Mesenchymal stem cell (in vitro differentiated cells and primary cell): ENCODE measurements at places on chromosomes 2 and 18.

- no peak for DNase-seq
- H3K4me1 ChIP-seq = peaks cover 2% of the 10 kb centered on the region
- no peak overlapping the region for H3K4me3 ChIP-seq
- H3K27ac ChIP-seq = peak overlapping the region; percentile 23
These were observed 80.4 kb downstream of the MTA3 start for GRCh38 chr2:42648796-42649195.

DNA sequence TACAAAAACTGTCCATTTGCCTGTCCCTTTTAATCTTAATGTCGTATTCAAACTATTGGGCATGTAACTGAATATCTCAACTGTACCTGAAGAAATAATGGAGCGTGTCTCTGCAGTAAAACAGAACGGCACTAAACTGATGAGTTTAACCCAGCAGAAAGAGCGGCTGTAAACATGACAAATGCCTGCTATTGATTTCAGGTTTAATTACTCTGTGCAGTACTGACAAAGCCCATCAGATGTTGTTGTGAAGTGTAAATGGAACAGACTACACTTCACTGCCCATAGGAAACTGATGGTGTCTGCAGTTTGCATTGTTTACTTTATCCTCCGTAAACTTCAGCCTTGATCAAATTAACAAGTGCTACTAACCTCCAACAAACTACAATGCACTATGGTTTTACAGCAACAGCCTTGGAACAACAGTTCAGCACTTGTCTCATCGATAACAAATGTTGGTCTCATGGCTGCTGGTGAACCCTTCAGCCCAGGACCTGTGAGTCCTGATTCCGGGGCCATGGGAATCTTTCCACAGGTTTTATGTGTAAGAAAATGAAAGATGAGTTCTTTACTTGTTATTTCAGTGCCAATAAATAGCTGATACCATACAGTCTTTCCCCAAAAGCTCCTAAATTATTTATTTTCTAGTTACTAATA, 316.5 kb downstream of the CCDC178 start:
- peak; percentile 8 for DNase-seq
- no peaks in the 10 kb centered on the region for H3K36me3 ChIP-seq
- H3K27me3 ChIP-seq = no peaks in the 10 kb centered on the region
- H3K4me1 ChIP-seq = no peaks in the 10 kb centered on the region

DNA sequence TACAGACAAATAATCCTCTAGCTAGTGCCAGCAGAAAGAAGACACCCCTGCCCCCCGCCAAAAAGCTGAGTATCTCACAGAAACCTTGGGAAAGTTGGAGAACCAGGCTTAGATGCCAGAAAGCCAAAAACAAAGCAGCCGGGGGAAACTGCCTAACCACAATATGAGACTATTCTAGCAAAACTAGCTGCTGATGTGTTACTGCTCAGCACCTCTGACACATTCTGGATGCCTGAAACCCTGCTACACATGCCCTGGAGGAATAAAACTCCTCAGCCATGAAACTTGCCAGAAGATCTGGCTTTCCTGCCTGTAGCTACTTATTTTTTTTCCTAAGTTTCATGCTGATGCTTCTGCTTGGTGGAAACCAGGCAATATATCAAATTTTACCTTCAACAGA, 122.7 kb upstream of the GCFC2 start:
- no peaks in the 10 kb centered on the region for H3K4me1 ChIP-seq
- H3K27ac ChIP-seq = no peak overlapping the region
- DNase-seq = no peak

DNA sequence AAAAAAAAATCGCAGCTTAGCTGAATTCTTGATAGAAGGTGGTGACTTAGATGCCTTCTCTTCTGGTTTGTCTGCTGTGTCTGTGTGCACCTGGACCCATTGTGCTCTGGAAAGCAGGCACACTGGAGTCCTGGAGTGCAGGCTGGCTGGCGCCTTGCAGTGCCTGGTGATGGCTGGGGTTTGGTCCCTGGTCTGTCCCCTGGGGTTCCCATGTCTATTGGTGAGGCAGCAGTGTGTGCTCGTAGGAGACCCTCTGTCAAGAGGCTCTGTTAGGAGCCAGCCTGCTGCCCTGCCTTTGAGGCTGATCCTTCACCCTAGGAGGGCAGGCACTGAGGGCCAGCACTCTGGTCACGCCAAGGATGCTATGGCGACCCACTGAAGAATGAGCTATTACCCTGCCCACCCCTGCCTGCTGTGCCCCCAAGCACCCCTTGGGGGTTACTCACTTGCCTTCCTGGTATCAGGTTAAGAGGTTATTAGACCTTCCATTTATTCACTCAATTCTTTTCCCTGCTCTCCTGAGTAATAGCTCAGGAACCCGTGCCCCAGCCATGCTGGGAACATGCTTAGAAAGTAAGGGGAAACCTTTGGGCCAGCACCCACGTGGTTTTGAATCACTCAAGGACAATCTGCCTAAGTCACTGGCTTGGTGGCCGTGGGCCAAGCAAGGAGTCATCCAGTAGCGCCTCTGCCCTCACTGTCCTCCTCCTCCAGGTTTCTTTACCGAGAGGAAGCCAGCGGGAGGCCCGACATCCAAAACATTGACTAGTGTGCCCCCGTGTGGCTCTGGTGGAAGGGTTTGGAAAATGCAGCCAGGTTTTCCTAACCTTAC, 284.5 kb downstream of the PRKCE start:
- H3K4me3 ChIP-seq = no peak overlapping the region
- DNase-seq = peak; percentile 97

GRCh38 chr2:158969715-158970240, 1.3 kb downstream of the TANC1 start:
- H3K27me3 ChIP-seq = no peaks in the 10 kb centered on the region
- H3K27ac ChIP-seq = peak overlapping the region; percentile 73
- no peaks in the 10 kb centered on the region for H3K36me3 ChIP-seq
- no peak for DNase-seq
- peak overlapping the region; percentile 91 for H3K4me3 ChIP-seq

DNA sequence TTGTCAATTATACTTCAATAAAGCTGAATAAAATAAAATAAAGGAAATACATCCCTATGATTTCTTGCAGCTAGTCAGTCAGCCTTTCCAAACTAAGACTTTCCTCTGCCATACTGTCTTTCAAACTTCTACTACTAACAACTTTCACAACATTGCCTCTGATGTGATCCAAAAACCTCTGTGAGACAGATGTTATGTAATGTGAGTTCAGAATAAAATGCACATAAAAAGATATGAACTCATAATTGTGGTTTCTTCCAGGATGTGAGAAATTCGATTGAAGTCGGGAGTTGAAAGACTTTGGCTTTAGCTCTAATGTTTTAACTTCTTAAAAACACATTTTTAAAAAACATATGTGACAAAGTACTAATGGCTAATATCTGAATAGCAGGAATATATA, 98.7 kb downstream of the PIGN start:
- no peak for DNase-seq
- no peaks in the 10 kb centered on the region for H3K27me3 ChIP-seq
- H3K4me1 ChIP-seq = no peaks in the 10 kb centered on the region
- H3K36me3 ChIP-seq = peaks cover 34% of the 10 kb centered on the region

DNA sequence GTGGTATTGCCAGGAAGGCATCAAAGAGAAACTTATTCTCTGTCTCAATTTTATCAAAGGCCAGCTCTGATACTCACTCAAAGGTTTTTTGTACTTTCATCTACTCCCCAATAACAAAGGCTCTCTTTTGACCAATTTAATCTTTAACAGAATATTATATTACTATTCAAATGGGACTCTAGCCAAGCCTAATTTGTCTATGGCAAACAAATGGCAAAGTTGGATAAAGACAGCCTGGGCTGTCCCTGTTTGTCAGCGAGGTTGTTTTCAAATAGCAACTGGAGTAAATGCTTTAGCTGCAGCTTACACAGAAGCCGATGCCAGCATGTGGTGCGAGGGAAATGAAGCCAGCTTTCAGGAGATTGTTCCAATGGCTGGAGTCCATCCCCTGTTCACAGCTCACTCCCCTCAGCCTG, 80.1 kb upstream of the CTNNA2 start:
- no peaks in the 10 kb centered on the region for H3K27me3 ChIP-seq
- H3K36me3 ChIP-seq = no peaks in the 10 kb centered on the region
- DNase-seq = no peak
- H3K27ac ChIP-seq = no peak overlapping the region

DNA sequence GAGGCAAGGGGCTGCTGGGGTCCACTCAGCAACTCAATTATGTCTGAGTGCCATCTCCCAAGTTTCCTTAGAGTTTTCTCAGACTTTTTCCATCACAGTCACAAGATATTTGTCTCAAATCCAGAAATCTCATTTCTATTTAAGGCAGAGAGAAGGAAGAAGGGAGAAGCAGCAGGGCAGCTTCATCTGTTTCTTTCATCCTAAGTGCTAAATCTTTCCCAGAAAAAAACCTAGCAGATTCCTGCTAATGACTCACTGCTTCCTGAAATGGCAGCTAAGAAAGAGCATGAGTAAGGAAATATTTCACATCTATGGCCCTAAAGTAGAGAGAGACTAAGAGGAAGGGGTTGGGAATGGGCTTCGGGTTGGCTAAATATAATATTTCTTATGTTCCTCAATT, 88.0 kb downstream of the KYNU start:
- DNase-seq = peak; percentile 82
- no peak overlapping the region for H3K27ac ChIP-seq
- no peaks in the 10 kb centered on the region for H3K4me1 ChIP-seq
- no peaks in the 10 kb centered on the region for H3K27me3 ChIP-seq
- no peak overlapping the region for H3K4me3 ChIP-seq
- H3K36me3 ChIP-seq = no peaks in the 10 kb centered on the region

- no peak for DNase-seq
- H3K4me1 ChIP-seq = no peaks in the 10 kb centered on the region
- no peak overlapping the region for H3K27ac ChIP-seq
- H3K4me3 ChIP-seq = no peak overlapping the region
- no peaks in the 10 kb centered on the region for H3K27me3 ChIP-seq
These were observed 172.1 kb upstream of the LRRTM1 start for GRCh38 chr2:80476535-80477117.

GRCh38 chr2:111250448-111251030, 129.8 kb downstream of the BCL2L11 start:
- no peak overlapping the region for H3K4me3 ChIP-seq
- H3K36me3 ChIP-seq = peaks cover 9% of the 10 kb centered on the region
- H3K27ac ChIP-seq = no peak overlapping the region
- H3K27me3 ChIP-seq = no peaks in the 10 kb centered on the region

GRCh38 chr2:164044622-164045021, 308.8 kb upstream of the FIGN start:
- no peak overlapping the region for H3K27ac ChIP-seq
- no peaks in the 10 kb centered on the region for H3K4me1 ChIP-seq
- no peaks in the 10 kb centered on the region for H3K27me3 ChIP-seq
- DNase-seq = no peak
- no peak overlapping the region for H3K4me3 ChIP-seq

- H3K4me3 ChIP-seq = no peak overlapping the region
- H3K36me3 ChIP-seq = no peaks in the 10 kb centered on the region
- no peaks in the 10 kb centered on the region for H3K4me1 ChIP-seq
- no peak for DNase-seq
- H3K27ac ChIP-seq = no peak overlapping the region
- no peaks in the 10 kb centered on the region for H3K27me3 ChIP-seq
These were observed 468.2 kb downstream of the TDRD15 start for GRCh38 chr2:21591926-21592325.

GRCh38 chr2:126910637-126911036, 11.9 kb downstream of the TEX51 start:
- DNase-seq = no peak
- no peaks in the 10 kb centered on the region for H3K36me3 ChIP-seq
- no peak overlapping the region for H3K27ac ChIP-seq
- H3K4me3 ChIP-seq = no peak overlapping the region

GRCh38 chr2:208892203-208892602, 485.6 kb downstream of the PTH2R start:
- no peak for DNase-seq
- no peaks in the 10 kb centered on the region for H3K36me3 ChIP-seq
- no peaks in the 10 kb centered on the region for H3K4me1 ChIP-seq
- H3K27me3 ChIP-seq = no peaks in the 10 kb centered on the region

GRCh38 chr2:75204833-75205232, 5.5 kb upstream of the TACR1 start:
- peaks cover 22% of the 10 kb centered on the region for H3K27me3 ChIP-seq
- DNase-seq = no peak
- no peak overlapping the region for H3K27ac ChIP-seq
- H3K36me3 ChIP-seq = no peaks in the 10 kb centered on the region
- H3K4me3 ChIP-seq = no peak overlapping the region
- peaks cover 9% of the 10 kb centered on the region for H3K4me1 ChIP-seq

DNA sequence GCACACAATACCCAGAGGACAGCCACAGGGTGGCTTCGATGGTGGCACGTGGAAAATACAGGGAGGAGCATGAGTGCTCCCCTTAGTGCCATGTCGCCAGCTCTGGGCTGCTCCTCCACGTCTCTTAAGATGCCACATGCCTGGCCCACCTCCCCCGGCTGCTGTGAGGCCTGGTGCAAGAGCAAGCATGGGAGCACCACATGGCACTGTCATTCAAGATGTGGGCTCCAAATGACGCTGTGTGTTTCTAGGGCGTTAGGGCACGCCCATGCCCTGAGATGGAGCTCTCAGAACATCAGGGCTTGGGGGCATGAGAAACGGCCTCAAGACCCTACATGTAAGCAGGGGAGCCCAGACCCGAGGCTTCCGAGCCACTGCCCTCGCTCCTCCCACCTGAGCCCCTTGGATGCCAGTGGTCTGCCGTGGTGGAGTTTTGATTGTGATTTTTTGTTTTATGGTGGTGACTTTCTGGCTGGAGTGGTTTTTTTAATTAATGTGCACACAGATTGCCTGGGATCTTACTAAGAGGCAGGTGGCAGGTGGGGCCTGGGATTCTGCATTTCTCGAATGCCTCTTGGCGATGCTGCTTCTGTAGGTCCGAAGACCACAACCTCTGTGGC, 239.3 kb downstream of the GBX2 start:
- H3K4me3 ChIP-seq = no peak overlapping the region
- no peak overlapping the region for H3K27ac ChIP-seq
- peaks cover 2% of the 10 kb centered on the region for H3K4me1 ChIP-seq
- no peaks in the 10 kb centered on the region for H3K27me3 ChIP-seq
- peaks cover 29% of the 10 kb centered on the region for H3K36me3 ChIP-seq
- no peak for DNase-seq

DNA sequence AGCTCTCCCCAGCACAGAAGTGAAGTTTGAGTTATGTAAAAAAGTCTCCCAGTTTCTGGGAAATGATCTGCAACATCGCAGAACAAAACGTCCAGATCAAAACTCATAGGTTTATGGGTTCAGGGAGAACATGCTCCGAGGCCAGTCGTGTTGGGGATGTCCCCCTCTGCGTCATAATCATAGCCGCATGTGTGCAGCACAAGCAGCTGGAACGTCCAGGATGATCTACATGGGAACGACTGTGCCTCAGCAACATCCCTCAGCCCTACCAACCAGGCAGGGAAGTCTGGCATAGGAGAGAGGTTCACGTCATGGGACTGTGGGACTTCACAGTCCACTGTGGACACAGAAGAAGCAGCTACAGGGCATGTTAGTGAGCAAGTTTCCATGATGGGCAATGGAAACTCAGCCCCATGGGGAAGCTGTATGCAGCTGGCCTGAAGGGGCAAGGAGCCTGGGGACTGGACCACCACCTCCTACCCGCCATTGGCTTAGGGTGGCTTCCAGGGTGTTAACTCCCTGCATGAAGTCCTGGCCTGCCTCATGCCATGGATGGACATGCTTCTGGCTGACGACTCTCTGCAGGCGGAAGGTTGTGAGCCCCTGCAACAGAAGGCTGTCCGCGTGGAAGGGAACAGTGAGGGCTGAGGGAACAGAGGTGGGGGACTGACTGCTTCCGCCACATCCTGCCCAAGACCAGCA, 96.9 kb downstream of the COPS8 start:
- DNase-seq = peak; percentile 68
- no peak overlapping the region for H3K4me3 ChIP-seq
- H3K27ac ChIP-seq = peak overlapping the region; percentile 43
- H3K27me3 ChIP-seq = no peaks in the 10 kb centered on the region
- no peaks in the 10 kb centered on the region for H3K36me3 ChIP-seq
